ENCODE measurements at places on chromosomes 11 and 22.

GRCh38 chr22:47333625-47334024 is 571.2 kb downstream of the TBC1D22A start:
- no peak for DNase-seq

- DNase-seq: no peak
Measured at GRCh38 chr11:72771507-72771906, 19.3 kb upstream of the ARAP1 start.

DNA sequence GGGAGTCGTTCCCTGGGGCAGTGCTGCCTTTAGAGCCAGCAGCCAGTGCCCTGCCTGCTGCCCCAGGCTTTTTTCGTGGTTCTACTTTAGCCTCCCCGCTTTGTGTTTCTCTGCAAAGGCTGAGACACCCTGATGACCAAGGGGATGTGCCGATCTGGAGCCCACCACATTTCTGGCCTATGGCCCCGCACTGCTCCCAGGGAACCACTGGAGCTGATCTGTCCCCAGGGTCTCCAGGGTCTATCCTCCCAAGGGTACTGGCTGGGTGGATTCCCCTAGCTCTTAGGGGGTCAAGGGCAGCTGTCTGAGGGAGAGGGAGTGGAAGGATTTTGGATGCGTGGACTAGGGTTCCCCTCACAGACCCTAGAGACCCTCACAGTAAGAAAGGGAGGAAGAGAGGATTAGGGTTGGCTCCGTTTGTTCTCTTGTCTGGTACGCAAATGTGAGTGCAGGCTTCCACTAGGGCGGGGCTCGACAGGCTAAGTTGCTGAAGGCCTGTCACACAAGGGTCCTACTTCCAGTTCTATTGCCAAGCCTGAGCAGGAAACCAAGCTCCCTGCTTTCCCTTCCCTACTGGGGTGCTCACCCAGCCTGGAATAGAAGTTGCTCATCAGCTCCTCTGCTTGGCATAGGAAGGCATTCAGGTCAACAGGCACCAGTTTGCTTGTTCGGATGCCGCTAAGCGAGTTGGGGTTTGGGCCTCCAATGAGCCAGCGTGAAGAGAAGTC is 19.3 kb downstream of the TREH start:
- no peak for DNase-seq

DNA sequence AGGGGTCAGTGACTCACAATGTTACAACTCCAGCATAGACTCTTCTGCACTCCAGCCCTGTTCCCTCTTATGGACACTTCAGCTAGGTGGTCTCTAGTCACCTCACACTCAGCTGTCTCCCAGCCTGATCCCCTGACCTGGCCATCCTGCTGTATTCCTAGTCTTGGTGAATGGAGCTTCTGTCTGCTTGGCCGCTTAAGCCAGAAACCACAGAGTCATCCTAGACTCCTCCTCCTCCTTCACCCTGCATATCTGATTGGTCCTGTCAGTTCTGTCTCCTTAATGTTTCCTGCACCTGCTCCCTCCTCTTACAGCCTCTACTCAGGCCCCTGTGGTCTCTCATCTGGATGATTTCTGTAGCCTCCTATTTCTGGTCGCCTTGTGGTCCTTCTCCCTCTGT is 144.9 kb downstream of the HIPK3 start:
- no peak for DNase-seq

All from renal pelvis (tissue), 12 donors.